ENCODE measurements at places on chromosomes 12 and 14. TPM values are rescaled to one million over a fixed set of nuclear protein-coding genes. Genes with fewer than 3 reads are reported as not detected.

DNA sequence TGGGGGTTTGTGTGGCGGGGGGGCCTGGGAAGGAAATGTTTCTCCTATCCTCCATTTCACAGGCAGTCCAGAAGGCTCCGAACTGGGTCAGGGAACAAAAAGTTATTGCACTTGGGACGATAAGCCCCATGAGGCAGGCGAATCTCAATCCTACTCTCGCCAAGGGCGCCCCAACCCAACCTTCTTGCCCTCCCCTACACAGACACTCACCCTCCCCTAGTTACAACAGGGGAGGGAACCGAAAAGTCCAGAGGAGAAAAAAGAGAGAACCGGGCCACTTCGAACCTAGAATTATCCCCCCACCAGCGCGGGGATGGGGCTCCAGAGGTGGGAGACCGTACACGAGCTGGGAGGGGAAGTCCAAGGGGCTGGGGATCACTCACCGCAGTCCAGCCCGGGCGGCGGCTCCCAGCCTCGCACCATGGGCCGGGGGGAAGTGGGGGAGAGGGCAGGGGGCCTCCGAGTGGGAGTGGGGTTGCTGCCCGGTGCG is 357 bp downstream of the HOMEZ start:
- peak overlapping the region; percentile 91 for H3K27ac ChIP-seq
- no peaks in the 10 kb centered on the region for H3K36me3 ChIP-seq
- H3K4me3 ChIP-seq = peak overlapping the region; percentile 96
- peaks cover 17% of the 10 kb centered on the region for H3K4me1 ChIP-seq
- H3K27me3 ChIP-seq = no peaks in the 10 kb centered on the region

Gene IFNG-AS1
- total RNA-seq = 0.42 TPM

DNA sequence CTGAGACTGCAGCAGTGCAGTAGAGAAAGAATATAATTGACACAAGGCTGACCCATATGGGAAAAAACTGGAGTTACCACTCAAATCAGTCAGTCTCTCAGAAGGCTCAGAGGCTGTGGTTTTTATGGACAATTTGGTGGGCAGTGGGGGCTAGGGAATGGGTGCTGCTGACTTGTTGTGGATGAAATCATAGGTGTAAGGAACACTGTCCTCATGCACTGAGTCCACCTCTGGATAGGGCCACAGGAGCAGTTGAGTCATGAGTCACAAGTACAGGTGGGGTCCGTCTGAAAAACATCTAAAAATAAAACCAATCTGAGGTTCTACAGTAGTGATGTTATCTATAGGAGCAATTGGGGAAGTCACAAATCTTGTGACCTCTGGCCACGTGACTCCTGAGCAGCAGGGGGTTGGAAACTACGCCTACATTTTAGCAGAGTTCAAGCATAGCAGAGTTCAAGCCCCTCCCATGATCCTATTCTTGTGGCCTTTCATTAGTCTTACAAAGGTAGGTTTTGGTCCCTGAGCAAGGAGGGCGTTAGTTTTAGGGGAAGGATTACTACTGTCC is 18.1 kb upstream of the SGPP1 start:
- H3K27me3 ChIP-seq = no peaks in the 10 kb centered on the region
- no peak overlapping the region for H3K4me3 ChIP-seq
- peaks cover 12% of the 10 kb centered on the region for H3K4me1 ChIP-seq
- DNase-seq = no peak
- H3K27ac ChIP-seq = peak overlapping the region; percentile 86
- H3K36me3 ChIP-seq = no peaks in the 10 kb centered on the region

DNA sequence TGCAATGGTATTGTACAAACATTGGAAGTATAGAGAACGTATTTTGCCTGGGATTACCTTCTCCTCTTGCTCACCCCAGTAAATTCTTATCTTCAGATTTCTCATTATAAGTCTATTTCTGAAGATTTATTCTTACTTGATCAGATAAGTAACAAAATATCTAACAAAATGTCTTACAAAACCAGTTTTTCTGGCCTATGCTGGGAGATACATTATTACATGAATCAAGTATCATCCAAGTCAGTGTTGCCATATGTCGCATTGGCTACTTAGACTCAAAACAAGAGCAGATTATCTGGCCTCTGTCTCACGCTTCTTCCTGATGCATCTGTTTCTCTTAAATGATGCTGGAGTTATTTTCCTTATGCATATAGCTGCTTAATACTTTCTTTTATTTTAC is 408.5 kb downstream of the CCER1 start:
- H3K27me3 ChIP-seq = no peaks in the 10 kb centered on the region
- no peak overlapping the region for H3K27ac ChIP-seq
- DNase-seq = no peak
- H3K4me3 ChIP-seq = no peak overlapping the region
- no peaks in the 10 kb centered on the region for H3K36me3 ChIP-seq

GRCh38 chr12:121776190-121777098 is 17.0 kb downstream of the RHOF start:
- H3K27ac ChIP-seq = peak overlapping the region; percentile 90
- peaks cover 18% of the 10 kb centered on the region for H3K4me1 ChIP-seq
- peak; percentile 83 for DNase-seq
- H3K36me3 ChIP-seq = no peaks in the 10 kb centered on the region

Gene LGR5
- total RNA-seq = not detected

Gene TC2N
- 178 TPM for total RNA-seq

Gene SCNN1A
- total RNA-seq = 2.8 TPM

- no peak overlapping the region for H3K27ac ChIP-seq
- H3K27me3 ChIP-seq = no peaks in the 10 kb centered on the region
- H3K4me1 ChIP-seq = peaks cover 9% of the 10 kb centered on the region
- DNase-seq = no peak
- H3K36me3 ChIP-seq = peaks cover 7% of the 10 kb centered on the region
- no peak overlapping the region for H3K4me3 ChIP-seq
These were observed 202.7 kb upstream of the BCL2L14 start for GRCh38 chr12:11868027-11868426.

DNA sequence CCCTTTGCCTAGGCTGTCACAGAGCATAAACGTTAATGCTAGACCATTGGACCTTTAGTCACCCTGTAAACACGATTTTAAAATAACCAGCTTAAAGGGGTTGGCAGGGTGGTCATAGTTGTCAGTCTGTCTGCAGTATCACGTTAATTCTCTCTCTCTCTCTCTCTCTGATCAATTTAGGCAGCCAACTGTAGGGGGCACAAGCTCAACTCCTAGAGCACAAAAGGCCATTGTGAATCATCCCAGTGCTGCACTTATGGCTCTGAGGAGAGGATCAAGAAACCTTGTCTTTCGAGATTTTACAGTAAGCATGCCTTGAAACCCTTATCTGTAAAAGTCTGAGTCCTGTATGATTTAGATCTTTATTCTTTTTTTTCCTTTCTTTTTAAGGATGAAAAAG is 97.1 kb downstream of the SCAF11 start:
- H3K27me3 ChIP-seq = no peaks in the 10 kb centered on the region
- H3K27ac ChIP-seq = no peak overlapping the region
- H3K36me3 ChIP-seq = peaks cover 12% of the 10 kb centered on the region

DNA sequence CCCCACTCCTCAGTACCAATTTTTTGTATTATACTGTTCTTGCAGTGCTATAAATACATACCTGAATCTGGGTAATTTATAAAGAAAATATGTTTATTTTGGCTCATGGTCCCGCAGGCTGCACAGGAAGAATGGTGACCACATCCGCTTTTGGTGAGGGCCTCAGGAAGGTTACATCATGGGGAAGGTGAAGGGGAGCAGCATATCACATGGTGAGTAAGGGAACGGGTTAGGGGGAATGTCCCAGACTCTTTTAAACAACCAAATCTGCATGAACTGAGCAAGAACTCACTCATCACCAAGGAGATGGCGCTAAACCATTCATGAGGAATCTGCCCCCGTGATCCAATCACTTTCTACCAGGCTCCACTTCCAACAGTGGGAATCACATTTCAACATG is 40.0 kb downstream of the OSBPL8 start:
- H3K27ac ChIP-seq = peak overlapping the region; percentile 1
- H3K4me1 ChIP-seq = peaks cover 34% of the 10 kb centered on the region

- H3K4me1 ChIP-seq = peaks cover 2% of the 10 kb centered on the region
- peaks cover 3% of the 10 kb centered on the region for H3K36me3 ChIP-seq
- no peak overlapping the region for H3K4me3 ChIP-seq
- no peaks in the 10 kb centered on the region for H3K27me3 ChIP-seq
- no peak overlapping the region for H3K27ac ChIP-seq
- no peak for DNase-seq
These were observed 20.8 kb downstream of the SIVA1 start for GRCh38 chr14:104773505-104774452.

- H3K27ac ChIP-seq = no peak overlapping the region
- no peaks in the 10 kb centered on the region for H3K4me1 ChIP-seq
- no peaks in the 10 kb centered on the region for H3K36me3 ChIP-seq
- H3K27me3 ChIP-seq = peaks cover 3% of the 10 kb centered on the region
- H3K4me3 ChIP-seq = no peak overlapping the region
- DNase-seq = no peak
These were observed 64.8 kb upstream of the E2F7 start for GRCh38 chr12:77130193-77130592.

GRCh38 chr14:51400139-51400538 is 160.1 kb downstream of the TMX1 start:
- no peak overlapping the region for H3K27ac ChIP-seq
- no peak overlapping the region for H3K4me3 ChIP-seq
- H3K4me1 ChIP-seq = peaks cover 2% of the 10 kb centered on the region
- DNase-seq = no peak
- peaks cover 2% of the 10 kb centered on the region for H3K36me3 ChIP-seq

DNA sequence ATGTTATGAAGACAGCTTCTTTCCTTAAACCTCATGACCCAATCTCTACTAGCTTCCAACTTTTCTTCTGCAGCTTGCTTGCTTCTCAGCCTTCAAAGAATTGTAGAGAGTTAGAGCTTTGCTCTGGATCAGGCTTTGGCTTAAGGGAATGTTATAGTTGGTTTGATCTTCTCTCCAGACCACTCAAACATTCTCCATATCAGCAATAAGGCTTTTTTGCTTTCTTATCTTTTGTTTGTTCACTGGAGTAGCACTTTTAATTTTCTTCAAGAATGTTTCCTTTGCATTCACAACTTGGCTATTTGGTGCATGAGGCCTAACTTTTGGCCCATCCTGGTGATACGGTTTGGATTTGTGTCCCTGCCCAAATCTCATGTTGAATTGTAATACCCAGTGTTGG is 163.8 kb downstream of the PCNX1 start:
- H3K4me1 ChIP-seq = peaks cover 36% of the 10 kb centered on the region
- H3K27me3 ChIP-seq = no peaks in the 10 kb centered on the region
- DNase-seq = no peak
- H3K4me3 ChIP-seq = no peak overlapping the region
